ENCODE measurements at places on chromosomes 3 and 15.

DNA sequence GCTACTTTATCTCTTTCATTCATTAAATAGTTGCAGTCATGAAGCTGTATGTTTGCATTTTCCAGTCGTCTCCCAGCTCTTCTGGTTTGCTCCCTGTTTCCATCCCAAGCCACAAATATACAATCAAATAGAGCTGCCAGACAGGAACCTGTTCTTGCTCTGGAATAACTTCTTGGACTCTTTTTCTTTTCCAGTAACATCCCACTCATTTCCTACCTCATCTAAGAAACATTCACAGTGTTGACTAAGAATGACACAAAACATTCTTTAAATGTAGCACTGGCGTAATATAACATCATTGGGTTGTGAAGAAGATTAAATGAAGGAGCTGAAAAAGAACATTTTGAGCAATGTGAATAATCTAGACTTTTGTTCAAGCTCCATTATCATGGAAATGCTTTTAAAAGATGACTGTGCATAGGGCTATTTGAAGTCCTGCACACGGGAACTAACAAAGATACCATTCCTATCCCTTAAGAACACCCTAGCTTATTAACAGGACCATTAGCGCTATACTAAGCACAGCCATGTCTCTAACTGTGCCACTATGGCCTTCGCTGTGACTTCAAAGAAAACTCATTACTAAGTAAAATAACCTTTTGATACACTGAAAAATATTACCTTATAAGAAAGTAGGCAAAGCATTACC, 574.0 kb downstream of the NAALADL2 start:
- no peak for DNase-seq

GRCh38 chr15:85941186-85941855, 138.3 kb upstream of the AGBL1 start:
- no peak for DNase-seq

DNA sequence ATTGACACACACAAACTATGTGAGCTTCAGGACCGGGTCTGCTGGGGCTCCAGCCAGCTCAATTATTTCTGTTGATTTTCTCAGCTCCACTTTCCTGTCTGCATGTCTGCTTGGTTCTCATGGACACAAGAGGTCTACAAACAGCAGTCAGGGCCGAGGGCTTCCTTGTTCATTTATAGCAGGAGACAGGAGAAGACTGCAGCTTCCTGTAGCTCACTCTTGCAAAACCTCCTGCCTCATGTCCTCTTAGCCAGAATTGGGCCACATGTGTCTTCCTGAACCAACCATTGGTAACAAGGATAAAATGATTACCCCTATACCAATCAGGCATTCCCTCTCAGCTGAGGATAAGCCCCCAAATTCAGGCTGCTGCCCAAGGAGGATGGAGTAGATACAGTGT, 182.8 kb downstream of the TLE3 start:
- no peak for DNase-seq

- no peak for DNase-seq
These were observed 788 bp upstream of the DLG1 start for GRCh38 chr3:197298945-197299854.

GRCh38 chr3:140856905-140857304, 84.7 kb upstream of the SLC25A36 start:
- DNase-seq: no peak

DNA sequence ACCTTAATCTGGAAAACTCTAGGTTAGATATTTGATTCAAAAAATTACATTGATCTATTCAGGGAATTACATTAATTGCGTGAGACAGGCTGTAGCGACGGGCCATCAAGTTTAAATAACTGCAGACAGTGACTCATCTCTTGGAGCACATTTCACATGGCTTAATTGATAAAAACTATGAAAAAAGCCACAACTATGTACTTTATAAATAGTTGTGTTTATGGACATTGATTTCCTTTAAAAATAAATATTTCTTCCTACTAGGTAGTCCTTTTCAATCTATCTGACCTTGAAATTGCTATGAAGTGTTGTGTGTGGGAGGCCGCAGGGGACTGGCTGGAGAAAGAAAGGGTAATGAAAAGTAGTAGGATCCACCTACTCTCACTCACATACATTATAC, 157.8 kb downstream of the IL1RAP start:
- DNase-seq: no peak

GRCh38 chr3:108388136-108389132, 92.1 kb downstream of the HHLA2 start:
- DNase-seq: peak; percentile 8

DNA sequence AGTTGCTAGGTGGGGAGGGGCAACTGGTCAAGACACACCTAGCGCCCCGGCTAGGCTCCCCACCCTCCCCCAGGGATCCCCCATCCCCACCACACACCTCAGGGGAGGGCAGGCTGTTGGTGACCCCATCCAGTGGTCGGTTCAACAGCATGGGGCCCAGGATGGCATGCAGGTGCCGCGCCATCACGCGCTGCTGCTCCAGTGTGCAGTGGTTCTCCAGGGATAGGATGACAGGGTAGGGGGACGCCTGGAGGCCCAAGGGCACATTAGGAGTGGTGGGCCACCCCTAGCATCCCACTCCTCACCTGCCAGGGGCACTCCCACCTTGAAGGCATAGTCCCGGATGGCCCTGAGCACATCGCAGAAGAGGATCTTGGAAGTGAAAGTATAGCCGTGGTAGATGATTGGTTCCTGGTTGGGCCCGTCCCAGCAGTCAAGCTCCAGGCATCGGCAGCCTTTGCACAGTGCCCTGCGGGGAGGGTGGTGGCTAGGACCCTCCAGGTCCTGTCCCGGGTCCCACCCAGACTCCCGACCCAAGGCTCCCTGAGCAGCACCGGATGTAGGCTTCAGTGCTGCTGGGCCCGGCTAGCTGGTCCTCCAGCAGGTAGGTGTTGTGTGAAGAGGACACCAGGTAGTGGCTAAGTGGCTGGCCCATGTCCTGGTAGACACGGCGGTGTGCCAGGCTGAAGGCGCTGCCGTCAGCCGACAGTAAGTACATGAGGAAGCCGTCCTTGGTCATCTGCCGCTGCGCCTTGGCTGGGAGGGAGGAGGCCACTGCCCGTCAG, 19.4 kb downstream of the VILL start:
- no peak for DNase-seq

DNA sequence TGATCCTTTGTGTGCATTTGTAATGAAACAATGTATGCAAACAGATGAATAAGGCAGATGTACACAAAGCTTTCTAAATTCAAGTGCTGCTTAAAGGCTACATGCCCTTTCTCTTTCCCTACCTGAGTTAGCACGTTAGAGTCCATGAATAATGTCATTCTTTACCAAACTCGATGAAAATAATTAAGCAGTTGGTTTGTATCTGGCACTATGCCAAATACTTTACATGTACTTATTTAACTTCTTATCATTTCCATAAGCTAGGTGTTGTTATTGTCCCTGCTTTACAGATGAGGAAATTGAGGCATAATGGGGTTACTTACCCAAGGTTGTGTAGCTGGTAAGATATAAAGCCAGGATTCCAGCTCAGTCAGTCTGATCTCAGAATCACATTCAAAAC, 2.4 kb downstream of the GPR171 start:
- DNase-seq: no peak

All from activated T-cell treated with anti-CD3 and anti-CD28 coated beads for 24 hours (primary cell).